ENCODE measurements at places on chromosomes 12 and 14. TPM values are rescaled to one million over a fixed set of nuclear protein-coding genes. Genes with fewer than 3 reads are reported as not detected.

The TAS2R31 gene
- not detected for total RNA-seq

The SLC5A8 gene
- total RNA-seq: 0.29 TPM

The RNF212B gene
- not detected for total RNA-seq

The RHEBL1 gene
- not detected for total RNA-seq

The ACSM4 gene
- total RNA-seq: not detected

The OTOGL gene
- total RNA-seq: not detected

The BCAT1 gene
- total RNA-seq: 7.0 TPM

The SMIM41 gene
- 5.8 TPM for total RNA-seq

The MYO1H gene
- total RNA-seq: not detected

The RNASE1 gene
- 148 TPM for total RNA-seq

DNA sequence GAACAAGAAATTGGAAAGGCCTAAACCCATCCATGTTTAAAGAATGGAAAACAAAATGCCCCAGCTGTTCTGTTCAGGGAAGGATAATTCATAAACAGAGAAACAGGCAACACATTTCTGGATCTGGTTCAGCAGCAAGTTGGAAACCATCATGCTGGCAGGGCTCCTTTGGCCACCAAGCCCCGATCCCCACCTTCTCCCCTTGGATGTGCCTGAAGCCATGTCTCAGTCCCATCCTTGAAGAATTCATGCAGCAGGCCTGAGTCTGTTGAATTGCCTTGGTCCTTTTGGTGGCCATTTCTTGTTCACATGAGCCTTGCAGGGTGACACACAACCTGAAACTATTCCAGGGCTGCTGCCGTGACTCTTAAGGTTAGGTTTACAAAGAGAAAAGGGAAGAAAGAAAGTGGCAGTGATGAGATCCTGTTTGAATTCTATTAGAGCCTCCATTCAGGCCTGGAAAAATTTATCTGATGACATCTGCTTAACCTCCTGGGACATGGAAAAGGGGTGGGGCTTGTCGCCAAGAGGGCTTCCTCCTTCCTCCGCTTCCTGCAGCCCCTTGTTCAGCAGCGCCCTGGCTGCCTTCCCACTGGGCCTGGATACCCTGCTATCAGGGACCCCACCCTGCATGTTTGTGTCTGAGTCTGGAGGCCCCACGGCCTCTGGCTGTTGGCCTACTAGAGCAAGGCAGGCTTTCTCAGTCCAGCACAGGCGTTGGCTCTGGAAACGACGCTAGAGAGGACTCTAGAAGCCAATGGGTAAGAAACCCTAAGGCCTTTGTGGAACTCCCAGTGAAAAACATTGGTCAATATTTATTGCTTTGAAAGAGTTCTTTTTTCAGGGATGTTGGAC, 341.9 kb downstream of the C12orf75 start:
- peaks cover 9% of the 10 kb centered on the region for H3K4me1 ChIP-seq
- no peaks in the 10 kb centered on the region for H3K36me3 ChIP-seq
- H3K27me3 ChIP-seq: no peaks in the 10 kb centered on the region
- H3K4me3 ChIP-seq: no peak overlapping the region

GRCh38 chr12:43277651-43278540, 274.1 kb downstream of the ADAMTS20 start:
- no peak for DNase-seq
- no peaks in the 10 kb centered on the region for H3K36me3 ChIP-seq
- H3K27ac ChIP-seq: peak overlapping the region; percentile 27
- no peaks in the 10 kb centered on the region for H3K27me3 ChIP-seq
- H3K4me3 ChIP-seq: no peak overlapping the region

DNA sequence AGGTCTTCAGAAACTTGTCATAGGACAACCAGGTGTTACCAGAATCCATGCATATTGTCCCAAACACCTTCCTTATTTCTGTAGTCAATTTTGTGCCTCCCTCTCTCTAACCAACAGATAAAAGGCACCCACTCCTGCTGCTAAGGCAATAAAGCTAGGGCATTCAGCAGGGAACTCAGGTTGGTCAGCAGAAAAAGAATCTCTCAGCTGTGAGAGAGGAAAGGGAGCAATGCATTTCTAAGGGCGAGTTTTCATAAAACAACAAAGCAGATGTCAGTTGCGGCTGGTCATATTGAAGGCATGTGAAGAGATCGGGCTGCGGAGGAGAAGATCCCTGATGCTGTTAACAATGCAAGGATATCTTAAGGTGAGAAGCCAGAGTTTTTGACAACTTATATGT, 7.4 kb upstream of the POU6F1 start:
- DNase-seq: no peak
- H3K27ac ChIP-seq: no peak overlapping the region
- no peak overlapping the region for H3K4me3 ChIP-seq
- peaks cover 5% of the 10 kb centered on the region for H3K36me3 ChIP-seq

DNA sequence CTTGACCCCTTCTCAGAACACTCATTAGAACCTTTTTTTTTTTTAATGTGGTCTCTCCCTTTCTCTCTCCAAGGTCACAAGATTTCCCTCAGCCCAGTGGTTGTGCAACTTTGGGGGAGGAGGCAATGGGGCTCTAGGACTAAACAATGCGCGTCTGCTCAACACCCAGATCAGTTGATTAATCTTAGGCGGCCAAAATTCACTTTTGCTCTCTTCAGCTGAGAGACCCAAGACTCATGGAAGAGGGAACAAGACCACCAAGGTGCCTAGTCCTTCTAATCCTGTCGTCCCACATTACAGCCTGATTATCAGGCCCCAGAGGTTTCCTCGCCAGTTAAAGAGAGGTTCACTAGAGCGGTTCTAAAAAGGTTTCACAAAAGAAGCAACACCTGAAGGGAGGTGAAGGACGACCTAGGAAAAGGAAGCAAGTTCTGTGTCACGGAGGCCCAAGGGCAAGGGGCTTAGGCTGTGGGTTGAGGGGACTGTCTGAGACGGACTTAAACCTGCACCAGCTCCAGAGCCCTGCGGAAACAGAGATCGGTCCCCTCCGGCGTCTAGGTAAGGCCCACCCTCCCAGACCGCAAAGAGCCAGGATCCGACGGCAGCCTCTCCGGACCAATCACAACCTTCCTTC, 824 bp upstream of the TARBP2 start:
- peak overlapping the region; percentile 96 for H3K27ac ChIP-seq
- peaks cover 59% of the 10 kb centered on the region for H3K4me1 ChIP-seq
- H3K4me3 ChIP-seq: peak overlapping the region; percentile 71
- peaks cover 15% of the 10 kb centered on the region for H3K36me3 ChIP-seq
- no peaks in the 10 kb centered on the region for H3K27me3 ChIP-seq
- DNase-seq: peak; percentile 50

DNA sequence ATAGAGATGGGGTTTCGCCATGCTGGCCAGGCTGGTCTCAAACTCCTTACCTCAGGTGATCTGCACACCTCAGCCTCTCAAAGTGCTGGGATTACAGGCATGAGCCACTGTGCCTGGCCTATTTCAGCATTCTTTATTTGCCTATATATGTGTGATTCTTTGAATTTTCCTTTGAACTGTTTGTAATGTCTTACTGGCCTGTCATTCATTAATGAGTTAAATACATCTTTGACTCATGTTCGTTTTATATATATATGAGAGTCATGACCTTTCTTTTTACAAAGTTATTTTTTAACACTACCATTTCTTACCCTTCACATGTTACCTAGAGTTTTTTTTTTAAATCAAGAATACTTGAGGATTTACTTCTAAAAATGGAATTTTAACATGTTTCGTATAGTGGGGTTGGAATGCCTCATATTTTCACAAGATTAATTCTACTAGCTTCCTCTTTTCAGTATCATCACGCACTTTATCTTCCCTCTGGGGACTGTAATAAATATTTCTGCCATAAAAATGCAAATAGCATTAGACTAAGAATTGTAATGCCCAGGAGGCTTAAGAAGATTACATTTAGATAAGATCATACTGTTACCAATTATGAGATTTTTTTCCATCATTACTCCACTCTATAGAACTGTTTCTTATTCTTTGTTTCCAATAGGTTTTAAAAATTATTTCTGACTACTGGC, 66.7 kb downstream of the NTN4 start:
- H3K27ac ChIP-seq: no peak overlapping the region
- H3K27me3 ChIP-seq: no peaks in the 10 kb centered on the region
- no peaks in the 10 kb centered on the region for H3K36me3 ChIP-seq

DNA sequence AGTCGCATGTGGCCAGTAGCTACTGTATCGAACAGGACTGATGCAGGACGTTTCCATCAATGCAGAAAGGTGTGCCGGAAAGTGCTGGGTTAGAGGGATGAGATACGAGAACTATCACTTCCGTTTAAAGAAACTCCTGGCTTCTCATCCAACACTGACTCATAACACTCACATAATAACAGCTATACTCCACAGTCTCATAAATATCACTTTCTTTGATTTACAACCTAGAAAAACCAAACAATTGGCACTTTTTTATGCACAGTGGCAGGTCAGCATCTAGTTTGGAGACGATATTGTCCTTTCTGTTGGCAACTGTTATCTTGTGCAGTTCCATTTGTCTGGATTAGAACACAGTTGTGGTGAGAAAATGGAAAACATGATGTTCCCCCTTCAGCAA, 43.4 kb downstream of the SLC25A21 start:
- H3K4me3 ChIP-seq: no peak overlapping the region
- H3K4me1 ChIP-seq: no peaks in the 10 kb centered on the region
- H3K36me3 ChIP-seq: no peaks in the 10 kb centered on the region
- no peak overlapping the region for H3K27ac ChIP-seq

DNA sequence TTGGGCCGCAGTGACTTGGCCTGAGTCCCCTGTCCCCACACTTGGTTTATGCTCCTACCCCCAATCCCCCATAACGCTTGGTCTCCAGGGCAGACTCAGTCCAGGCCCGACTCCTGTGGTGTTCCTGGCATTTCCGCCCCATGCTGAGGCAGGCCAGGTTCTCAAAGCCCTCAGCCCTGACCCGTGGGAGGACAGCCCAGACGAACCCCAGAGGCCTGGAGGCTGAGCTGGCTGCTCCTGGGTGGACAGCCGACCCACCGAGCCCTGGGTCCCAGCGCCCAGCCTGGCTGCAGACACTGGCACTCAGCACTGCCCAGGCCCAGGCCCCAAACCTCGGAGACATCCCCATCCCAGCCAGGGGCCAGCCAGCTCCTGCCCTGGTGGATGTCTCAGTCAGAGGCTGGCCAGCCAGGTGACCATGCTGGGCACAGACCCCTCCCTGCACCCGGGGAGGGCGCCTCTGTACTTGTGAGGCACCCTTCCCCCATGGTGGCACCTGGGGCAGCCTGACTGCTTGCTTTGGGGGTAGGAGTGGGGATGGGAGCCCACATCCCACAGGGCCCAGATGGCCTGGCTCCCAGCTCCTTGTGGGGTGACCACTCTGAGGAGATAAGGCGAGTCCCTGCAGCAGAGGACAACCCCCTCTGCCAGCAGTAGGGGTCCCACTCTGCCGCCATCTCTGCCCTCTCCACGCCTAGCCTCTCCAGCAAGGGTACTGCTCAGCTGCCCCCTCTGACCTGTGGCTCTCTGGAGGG, 1.4 kb downstream of the PLD4 start:
- H3K4me3 ChIP-seq: no peak overlapping the region
- no peak for DNase-seq
- no peaks in the 10 kb centered on the region for H3K4me1 ChIP-seq
- no peaks in the 10 kb centered on the region for H3K36me3 ChIP-seq
- H3K27ac ChIP-seq: no peak overlapping the region

- H3K27ac ChIP-seq: no peak overlapping the region
- DNase-seq: peak; percentile 16
- H3K27me3 ChIP-seq: no peaks in the 10 kb centered on the region
- no peak overlapping the region for H3K4me3 ChIP-seq
These were observed 46.7 kb downstream of the SLC4A8 start for GRCh38 chr12:51471111-51471864.

DNA sequence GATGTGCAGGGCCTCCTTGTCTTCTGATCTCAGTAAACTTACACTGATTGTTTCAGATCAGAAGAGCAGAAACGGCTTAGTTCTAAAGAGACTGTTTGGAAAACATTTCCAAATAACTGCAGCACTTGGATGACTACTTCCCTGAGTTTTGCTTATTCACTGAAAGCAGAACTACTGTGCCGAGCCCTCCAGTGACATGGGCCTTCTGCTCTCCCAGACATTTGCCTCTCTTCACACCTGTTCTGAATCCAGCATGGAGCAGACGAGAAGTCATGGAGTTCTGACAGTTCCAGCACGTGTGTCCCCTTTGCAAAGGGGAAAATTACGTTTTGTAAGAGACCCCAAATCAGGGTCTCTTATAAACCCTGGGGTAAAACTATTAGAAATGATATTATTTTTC, 31.4 kb downstream of the ETNK1 start:
- peaks cover 8% of the 10 kb centered on the region for H3K36me3 ChIP-seq
- H3K4me1 ChIP-seq: peaks cover 35% of the 10 kb centered on the region
- no peaks in the 10 kb centered on the region for H3K27me3 ChIP-seq
- H3K4me3 ChIP-seq: no peak overlapping the region

- no peak overlapping the region for H3K4me3 ChIP-seq
- peak overlapping the region; percentile 1 for H3K27ac ChIP-seq
- no peaks in the 10 kb centered on the region for H3K27me3 ChIP-seq
- no peak for DNase-seq
- H3K4me1 ChIP-seq: peaks cover 89% of the 10 kb centered on the region
These were observed 25.1 kb downstream of the CDK17 start for GRCh38 chr12:96375170-96375569.

- no peaks in the 10 kb centered on the region for H3K27me3 ChIP-seq
- H3K36me3 ChIP-seq: no peaks in the 10 kb centered on the region
- H3K27ac ChIP-seq: no peak overlapping the region
- H3K4me3 ChIP-seq: no peak overlapping the region
- no peaks in the 10 kb centered on the region for H3K4me1 ChIP-seq
These were observed 87.8 kb upstream of the PDE3A start for GRCh38 chr12:20280515-20280914.

DNA sequence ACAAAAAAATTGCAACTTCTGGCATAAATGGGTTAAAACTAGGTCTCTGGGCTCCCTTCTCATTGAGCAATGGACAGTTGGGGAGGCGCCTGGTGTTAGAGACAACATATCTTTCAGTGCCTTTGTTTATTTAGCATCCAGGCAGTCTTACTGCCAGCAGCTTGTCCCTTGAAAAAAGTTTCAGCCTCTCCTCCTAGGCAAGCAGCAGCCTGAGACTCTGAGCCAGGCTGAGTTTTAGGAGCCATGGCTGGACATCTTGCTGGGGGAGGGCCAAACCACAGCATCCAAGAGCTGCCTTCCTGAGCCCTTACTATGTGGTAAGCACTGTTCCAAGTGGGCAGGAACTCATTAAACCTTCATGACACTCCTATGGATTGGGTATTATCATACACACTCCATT, 10.1 kb upstream of the JDP2 start:
- H3K4me3 ChIP-seq: no peak overlapping the region
- DNase-seq: no peak
- no peaks in the 10 kb centered on the region for H3K4me1 ChIP-seq
- H3K27ac ChIP-seq: no peak overlapping the region
- no peaks in the 10 kb centered on the region for H3K27me3 ChIP-seq

- no peak overlapping the region for H3K27ac ChIP-seq
- H3K36me3 ChIP-seq: no peaks in the 10 kb centered on the region
- H3K4me1 ChIP-seq: no peaks in the 10 kb centered on the region
- no peak for DNase-seq
- no peak overlapping the region for H3K4me3 ChIP-seq
These were observed 22.9 kb upstream of the LTBP2 start for GRCh38 chr14:74634964-74635363.

GRCh38 chr12:118166946-118167345, 31.0 kb downstream of the PEBP1 start:
- H3K27me3 ChIP-seq: no peaks in the 10 kb centered on the region
- peaks cover 70% of the 10 kb centered on the region for H3K36me3 ChIP-seq
- no peak for DNase-seq
- H3K4me1 ChIP-seq: no peaks in the 10 kb centered on the region
- no peak overlapping the region for H3K4me3 ChIP-seq
- no peak overlapping the region for H3K27ac ChIP-seq

Data from stomach (tissue), 19 donors.